ENCODE measurements at places on chromosomes 12 and 14.
A peak's percentile ranks its signal among the peaks of the same experiment; 100 is the strongest.

- no peak for DNase-seq
Observed at GRCh38 chr14:85316701-85317410, 213.1 kb upstream of the FLRT2 start.

DNA sequence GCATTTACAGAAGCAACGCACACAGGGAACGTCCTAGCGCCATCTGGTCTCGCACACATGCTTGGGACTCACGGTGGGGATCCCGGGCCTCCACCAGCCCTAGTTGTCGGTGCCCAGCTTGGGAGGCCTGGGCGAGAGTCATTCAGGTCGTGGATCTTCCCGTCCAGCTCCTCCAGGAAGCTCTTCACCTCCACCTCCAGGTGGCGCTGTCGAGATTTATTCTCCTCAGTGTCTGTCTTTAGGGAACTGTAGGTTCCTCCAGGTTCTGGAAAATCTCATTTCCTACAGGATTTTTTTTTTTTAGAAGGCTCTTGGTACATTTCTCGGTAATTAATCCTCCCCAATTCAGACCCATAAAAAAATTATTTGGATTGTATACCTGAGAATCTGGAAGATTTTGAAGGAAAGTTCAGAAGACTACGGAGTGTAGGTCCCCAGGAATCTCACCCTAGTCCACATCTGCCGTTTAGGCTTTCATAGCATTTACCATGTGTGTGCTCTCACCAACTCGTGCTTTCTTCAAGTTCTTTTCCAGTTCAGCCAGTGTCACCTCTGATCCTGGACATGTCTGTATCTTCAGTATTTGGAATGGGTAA, 910.0 kb downstream of the TMEM121 start:
- DNase-seq: no peak

DNA sequence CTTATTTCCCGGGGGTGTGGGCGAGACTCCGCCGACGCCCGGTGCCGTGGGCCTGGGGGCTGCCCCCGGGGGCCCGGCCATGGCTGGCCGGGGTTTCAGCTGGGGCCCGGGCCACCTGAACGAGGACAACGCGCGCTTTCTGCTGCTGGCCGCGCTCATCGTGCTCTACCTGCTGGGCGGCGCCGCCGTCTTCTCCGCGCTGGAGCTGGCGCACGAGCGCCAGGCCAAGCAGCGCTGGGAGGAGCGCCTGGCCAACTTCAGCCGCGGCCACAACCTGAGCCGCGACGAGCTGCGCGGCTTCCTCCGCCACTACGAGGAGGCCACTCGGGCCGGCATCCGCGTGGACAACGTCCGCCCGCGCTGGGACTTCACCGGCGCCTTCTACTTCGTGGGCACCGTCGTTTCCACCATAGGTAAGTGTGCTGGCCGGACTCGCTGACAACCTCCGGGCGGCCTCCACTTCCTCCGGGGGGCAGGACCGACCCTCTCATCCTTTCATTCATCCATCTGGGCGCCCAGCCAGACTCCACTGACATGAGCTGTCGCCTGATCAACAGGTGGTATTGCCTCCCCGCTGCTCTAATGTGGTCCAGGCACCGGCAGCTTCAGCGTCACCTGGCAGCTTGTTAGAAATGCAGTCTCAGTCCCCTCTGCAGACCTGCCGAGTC, 467 bp downstream of the KCNK13 start:
- peak; percentile 63 for DNase-seq

DNA sequence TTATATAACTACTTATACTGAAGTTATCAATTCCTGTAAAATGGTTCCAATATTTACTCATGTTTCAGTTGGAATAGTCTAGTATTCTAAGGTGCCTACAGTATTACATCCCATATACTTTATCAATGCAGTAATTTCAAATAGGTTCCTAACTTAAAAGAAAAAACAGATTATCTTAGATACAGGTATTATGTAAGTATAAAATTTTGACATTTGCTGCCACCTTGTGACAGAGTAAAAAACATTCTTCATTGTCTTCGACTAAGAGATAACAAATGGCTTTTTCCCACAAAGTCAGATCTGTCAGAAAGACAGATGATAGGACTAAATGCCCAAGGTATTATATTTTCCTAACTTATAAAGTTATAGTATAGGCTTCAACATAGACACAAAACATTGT, 78.7 kb downstream of the TXNDC16 start:
- no peak for DNase-seq

- DNase-seq: no peak
Observed at GRCh38 chr14:54749180-54749579, 153.4 kb downstream of the GCH1 start.

GRCh38 chr12:79635676-79636075, 55.1 kb downstream of the PAWR start:
- no peak for DNase-seq

GRCh38 chr12:25793196-25793595, 165.3 kb upstream of the RASSF8 start:
- DNase-seq: no peak

GRCh38 chr12:63419154-63419553, 249.1 kb downstream of the DPY19L2 start:
- no peak for DNase-seq
